ENCODE measurements at places on chromosomes 6 and 20. TPM values are rescaled to one million over a fixed set of nuclear protein-coding genes. Genes with fewer than 3 reads are reported as not detected.

Gene HLA-DPB1
- 17.9 TPM for total RNA-seq

Gene FOXF2
- total RNA-seq: not detected

DNA sequence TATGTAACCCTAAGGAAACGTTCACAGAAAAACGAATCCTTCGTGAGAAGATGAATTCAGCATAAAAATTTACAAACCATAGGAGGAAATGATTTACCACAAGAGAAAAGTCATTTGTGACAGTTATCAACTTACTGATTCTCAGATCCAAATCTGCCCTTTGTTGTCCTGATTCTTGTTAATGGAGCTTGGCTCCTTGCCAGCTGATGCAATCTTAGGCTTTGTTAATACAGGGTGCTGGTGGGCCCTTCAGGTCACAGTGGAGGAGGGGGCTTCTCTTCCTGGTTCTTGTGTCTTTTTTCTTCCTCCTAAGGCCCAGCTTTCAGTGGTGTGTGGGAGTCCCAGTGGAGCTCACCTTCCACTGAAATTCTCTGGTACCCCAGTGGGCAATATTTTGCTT is 108.4 kb upstream of the MAP3K7 start:
- H3K36me3 ChIP-seq: no peaks in the 10 kb centered on the region
- no peak for DNase-seq
- H3K27me3 ChIP-seq: peaks cover 5% of the 10 kb centered on the region
- H3K27ac ChIP-seq: no peak overlapping the region
- peaks cover 4% of the 10 kb centered on the region for H3K4me1 ChIP-seq

Gene C20orf144
- 0.27 TPM for total RNA-seq

GRCh38 chr6:71706523-71706922 is 179.8 kb upstream of the RIMS1 start:
- no peak for DNase-seq
- no peak overlapping the region for H3K27ac ChIP-seq
- H3K27me3 ChIP-seq: no peaks in the 10 kb centered on the region
- no peak overlapping the region for H3K4me3 ChIP-seq

- no peak overlapping the region for H3K27ac ChIP-seq
- DNase-seq: no peak
- no peak overlapping the region for H3K4me3 ChIP-seq
- peaks cover 6% of the 10 kb centered on the region for H3K27me3 ChIP-seq
- H3K4me1 ChIP-seq: peaks cover 5% of the 10 kb centered on the region
Measured at GRCh38 chr6:64489763-64490162, 854.2 kb downstream of the PHF3 start.

Gene TNXB
- 14.6 TPM for total RNA-seq

- no peaks in the 10 kb centered on the region for H3K36me3 ChIP-seq
- H3K27me3 ChIP-seq: peaks cover 43% of the 10 kb centered on the region
- H3K27ac ChIP-seq: no peak overlapping the region
- DNase-seq: no peak
- H3K4me3 ChIP-seq: no peak overlapping the region
Measured at GRCh38 chr20:33013701-33014326, 6.3 kb downstream of the BPIFB2 start.

DNA sequence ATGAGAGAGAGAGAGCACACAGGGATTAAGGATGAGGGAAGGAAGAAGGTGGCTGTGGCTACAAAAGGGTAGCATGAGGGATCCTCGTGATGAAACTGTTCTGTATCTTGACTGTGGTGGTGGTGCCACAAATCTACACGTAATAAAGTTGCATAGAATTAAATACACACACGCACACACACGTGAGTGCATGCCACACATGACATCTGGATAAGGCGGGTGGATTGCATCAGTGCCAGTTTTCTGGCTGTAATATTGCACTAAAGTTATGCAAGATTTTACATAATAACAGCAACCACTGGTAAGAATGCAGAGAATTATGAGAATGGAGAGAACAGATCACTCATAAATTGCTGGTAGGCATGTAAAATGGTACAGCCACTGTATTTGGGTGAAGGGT is 16.9 kb upstream of the STK35 start:
- H3K4me1 ChIP-seq: no peaks in the 10 kb centered on the region
- no peaks in the 10 kb centered on the region for H3K36me3 ChIP-seq
- H3K27ac ChIP-seq: no peak overlapping the region
- H3K4me3 ChIP-seq: no peak overlapping the region

DNA sequence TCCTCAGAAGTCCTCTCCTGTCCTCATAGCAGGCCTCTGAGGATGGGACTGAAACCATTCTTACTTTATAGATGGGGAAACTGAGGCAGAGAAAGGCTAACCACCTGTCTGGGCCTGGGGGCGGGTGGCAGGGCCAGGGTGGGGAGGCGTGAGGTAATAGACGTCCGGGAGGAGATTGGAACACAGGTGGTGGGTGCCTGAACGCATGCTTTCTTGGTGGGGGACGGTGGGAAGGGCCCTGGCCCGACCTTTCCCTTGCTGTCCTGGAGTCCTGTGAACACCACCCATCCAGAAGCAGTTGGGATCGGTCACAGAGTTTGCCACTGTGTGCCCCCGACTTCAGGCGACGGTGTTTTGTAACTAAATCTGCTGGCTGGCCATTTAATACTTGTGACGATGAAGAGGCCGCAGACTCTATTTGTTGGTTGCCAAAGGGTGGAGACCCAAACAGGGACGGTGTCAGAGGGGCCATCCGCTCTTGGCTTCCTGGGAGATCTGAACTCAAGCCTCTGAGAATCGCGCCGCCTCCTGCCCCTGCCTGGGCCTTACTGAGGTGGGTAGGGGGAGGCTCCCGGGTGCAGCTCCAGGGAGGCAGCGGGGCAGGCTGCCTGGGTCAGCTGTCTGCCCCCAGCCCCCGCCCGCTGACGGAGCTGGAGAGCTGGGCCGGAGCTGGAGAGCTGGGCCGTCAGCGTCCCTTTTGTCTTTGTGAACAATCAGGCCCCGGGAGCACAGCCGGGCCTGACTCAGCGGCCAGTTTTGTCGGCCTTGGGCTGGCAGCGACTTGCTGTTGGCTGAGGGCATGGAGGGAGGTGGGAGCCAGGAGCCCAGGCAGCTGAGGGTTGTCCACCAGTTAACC is 4.1 kb downstream of the RBM38 start:
- H3K4me1 ChIP-seq: peaks cover 22% of the 10 kb centered on the region
- H3K36me3 ChIP-seq: peaks cover 16% of the 10 kb centered on the region
- no peak overlapping the region for H3K4me3 ChIP-seq

GRCh38 chr20:62345681-62346370 is 21.3 kb downstream of the LAMA5 start:
- H3K36me3 ChIP-seq: peaks cover 38% of the 10 kb centered on the region
- no peak for DNase-seq
- no peaks in the 10 kb centered on the region for H3K27me3 ChIP-seq

DNA sequence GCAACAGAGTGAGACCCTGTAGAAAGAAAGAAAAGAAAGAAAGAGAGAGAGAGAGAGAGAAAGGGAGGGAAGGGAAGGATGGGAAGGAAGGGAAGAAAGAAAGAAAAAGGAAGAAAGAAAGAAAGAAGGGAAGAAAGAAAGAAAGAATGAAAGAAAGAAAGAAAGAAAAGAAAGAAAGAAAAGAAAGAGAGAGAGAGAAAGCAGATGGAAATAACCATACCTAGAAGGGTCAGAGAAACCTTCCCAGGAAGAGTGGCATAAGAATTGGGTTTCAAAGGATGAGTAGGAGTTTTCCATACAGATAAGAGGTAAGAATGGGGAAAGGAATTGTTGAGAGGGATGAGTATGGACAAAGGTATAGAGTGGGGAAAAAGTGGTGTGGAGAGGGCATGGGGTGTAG is 54.6 kb upstream of the SLC32A1 start:
- H3K27ac ChIP-seq: no peak overlapping the region
- no peak overlapping the region for H3K4me3 ChIP-seq
- H3K27me3 ChIP-seq: peaks cover 53% of the 10 kb centered on the region

DNA sequence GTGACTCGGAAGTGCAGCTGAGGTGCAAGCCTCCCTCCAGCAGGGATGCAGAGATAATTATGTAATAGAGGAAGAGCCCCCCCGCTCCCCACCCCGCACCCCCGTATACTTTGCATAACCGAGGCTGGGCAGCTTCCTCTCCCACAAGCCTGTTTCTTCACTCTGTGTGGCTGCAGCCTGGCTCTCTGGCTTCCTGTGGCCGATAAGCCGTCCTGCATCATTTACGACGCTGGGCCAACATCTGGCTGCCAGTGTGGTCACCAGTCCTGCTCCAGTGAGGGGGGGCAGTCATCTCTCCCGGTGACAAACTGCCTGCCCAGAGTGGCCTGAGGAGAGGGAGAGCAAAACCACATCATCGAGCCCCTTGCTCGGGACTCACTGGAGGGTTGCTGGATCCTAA is 59.2 kb downstream of the RBM38 start:
- no peaks in the 10 kb centered on the region for H3K36me3 ChIP-seq
- DNase-seq: no peak
- H3K4me3 ChIP-seq: no peak overlapping the region
- H3K27ac ChIP-seq: no peak overlapping the region
- peaks cover 25% of the 10 kb centered on the region for H3K27me3 ChIP-seq

DNA sequence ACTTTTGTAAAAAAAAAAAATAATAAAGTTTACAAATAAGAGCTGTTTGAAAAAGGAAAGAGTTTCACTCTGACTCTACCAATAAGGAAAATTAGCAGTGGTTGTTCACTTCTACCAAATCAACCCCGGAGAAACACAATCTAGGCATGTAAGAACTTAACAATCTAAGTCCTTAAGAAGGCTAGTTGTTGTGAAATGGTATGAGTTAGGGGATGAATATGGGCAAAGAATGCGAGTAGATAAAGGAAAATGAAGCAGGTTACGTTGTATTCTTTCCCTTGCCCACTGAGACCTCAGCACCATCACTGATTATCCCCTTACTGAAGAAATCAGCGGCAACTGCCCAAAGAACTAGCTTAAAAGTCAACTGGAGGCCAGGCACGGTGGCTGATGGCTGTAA is 15.4 kb downstream of the MOCS1 start:
- no peak overlapping the region for H3K27ac ChIP-seq
- DNase-seq: no peak
- no peak overlapping the region for H3K4me3 ChIP-seq
- peaks cover 4% of the 10 kb centered on the region for H3K27me3 ChIP-seq
- H3K36me3 ChIP-seq: peaks cover 22% of the 10 kb centered on the region

Gene ENPP5
- total RNA-seq: 13.4 TPM

- DNase-seq: no peak
- H3K27me3 ChIP-seq: no peaks in the 10 kb centered on the region
- no peak overlapping the region for H3K27ac ChIP-seq
- no peaks in the 10 kb centered on the region for H3K4me1 ChIP-seq
- H3K36me3 ChIP-seq: no peaks in the 10 kb centered on the region
- H3K4me3 ChIP-seq: no peak overlapping the region
Measured at GRCh38 chr6:91646649-91647048, 1059.8 kb upstream of the MAP3K7 start.

DNA sequence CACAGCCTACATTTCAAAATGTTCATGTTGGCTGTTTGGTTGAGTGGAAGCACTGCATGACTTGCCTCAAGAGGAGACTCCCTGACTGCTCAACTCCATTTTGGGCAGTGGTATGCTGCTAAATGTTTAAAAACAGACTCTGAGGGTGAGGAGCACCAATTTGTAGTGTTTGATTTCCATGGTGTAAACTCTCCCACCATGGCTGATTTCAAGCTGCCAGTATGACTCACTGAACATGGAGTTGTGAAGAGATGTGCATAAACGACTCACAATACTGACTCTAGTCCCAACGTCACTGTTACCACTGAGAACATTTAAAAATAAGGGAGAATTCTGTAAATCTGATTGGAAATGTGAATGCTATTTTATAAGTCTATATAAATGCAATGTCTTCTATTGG is 70.4 kb downstream of the BACH2 start:
- H3K4me3 ChIP-seq: no peak overlapping the region
- peaks cover 6% of the 10 kb centered on the region for H3K36me3 ChIP-seq
- H3K27ac ChIP-seq: no peak overlapping the region
- no peaks in the 10 kb centered on the region for H3K27me3 ChIP-seq
- peaks cover 10% of the 10 kb centered on the region for H3K4me1 ChIP-seq

Gene RFX6
- 28.7 TPM for total RNA-seq

Measured in progenitor cell of endocrine pancreas (in vitro differentiated cells).